ENCODE measurements at places on chromosomes 3 and 15. TPM values are rescaled to one million over a fixed set of nuclear protein-coding genes. Genes with fewer than 3 reads are reported as not detected.

- DNase-seq = no peak
Measured at GRCh38 chr15:34064438-34064837, 25.4 kb upstream of the AVEN start.

DNA sequence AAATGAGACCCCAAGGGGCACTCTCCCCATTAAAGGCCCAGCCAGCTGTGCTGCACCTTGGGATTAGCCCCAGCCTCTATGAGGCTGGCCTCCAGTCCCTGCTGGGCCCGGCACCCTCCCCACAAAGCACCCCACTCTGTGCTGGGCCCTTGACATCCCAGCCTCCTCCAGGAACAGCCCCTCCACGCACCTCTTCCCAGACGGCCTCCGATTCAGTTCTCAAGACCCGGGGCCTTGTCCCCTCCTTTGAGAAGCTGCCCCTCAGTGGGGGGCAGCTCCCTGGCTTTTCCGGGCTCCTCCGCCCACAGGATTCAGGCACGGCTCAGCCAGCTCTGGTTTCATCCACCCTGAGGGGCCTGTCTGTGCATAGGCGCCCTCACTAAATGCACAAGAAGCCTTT lies 144.1 kb downstream of the LRRK1 start:
- DNase-seq = no peak

- DNase-seq = no peak
Measured at GRCh38 chr3:152893647-152894046, 58.7 kb downstream of the P2RY1 start.

DNA sequence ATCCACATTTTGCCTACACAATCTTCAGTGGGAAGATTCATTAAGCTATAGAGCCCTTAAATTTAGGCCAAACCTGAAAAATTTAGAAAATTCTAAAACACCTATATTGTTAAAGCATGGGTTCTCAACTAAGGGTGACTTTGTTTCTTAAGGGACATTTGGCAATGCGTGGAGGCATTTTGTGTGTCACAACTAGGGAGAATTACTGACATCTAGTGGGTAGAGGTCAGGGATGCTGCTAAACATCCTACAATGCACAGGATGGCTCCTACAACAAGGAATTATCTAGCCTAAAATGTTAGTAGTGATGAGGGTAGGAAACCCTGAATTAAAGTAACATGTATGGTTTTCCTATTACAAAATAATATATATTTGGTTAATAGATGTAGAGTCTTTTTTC lies 55.8 kb downstream of the TBC1D5 start:
- DNase-seq = no peak

DNA sequence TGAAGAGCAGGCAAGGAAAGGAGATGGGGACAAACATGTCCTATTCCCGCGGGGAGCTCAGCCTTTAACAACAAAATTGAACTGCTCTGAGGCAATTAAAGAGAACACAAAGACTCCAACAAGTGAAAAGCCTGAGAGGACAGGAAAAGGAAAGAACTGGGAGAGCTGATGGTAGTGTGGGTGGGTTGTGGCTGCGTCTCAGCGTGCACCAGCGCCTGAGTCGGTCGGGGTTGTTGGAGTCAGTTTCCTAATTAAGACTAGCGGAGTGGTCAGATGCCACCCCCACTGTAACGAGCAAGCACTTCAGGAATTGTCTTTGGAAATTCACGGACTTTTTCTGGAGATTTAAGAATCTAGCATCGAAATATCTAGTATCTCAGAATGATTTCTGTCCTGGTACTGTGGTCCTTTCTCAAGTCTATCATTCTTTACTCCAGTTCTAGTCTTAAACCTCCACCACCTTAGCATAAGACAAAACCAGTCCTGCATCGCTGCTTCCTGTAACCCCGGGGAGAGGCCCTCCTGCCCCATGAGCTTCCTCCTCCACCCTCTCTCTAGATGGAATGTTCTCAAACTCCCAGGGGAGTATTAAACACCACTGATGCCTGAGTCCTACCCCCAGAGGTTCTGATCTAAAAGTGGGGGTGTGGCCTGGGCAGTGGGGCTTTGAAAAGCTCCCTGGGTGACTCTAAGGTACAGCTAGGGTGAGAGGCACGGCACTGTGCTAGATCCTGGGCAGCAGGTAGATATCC lies 104.0 kb downstream of the CYP19A1 start:
- DNase-seq = no peak

- DNase-seq = no peak
Measured at GRCh38 chr3:129240436-129240835, 9.0 kb upstream of the COPG1 start.

The PLA2G4F gene
- total RNA-seq = 15.6 TPM

- no peak for DNase-seq
Measured at GRCh38 chr3:37197810-37198371, 23.5 kb upstream of the LRRFIP2 start.

DNA sequence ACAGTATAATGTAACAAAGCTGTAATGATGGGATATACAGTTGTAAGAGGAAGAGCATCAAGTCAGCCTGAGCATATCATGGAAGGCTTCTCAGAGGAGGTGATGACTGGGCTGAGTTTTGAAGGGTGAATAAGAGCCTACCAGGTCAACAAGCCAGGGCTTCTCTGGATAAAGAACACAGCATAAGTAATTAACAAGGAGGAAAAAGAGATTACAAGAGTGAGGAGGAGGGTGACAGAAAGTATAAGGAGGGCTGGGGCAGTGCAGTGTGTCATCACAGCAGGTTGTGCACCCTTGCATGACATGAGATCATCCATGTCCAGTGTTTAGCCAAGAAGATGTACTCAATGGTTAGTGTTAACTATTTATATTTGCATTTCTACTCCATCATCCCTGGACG lies 16.9 kb upstream of the SPATA12 start:
- DNase-seq = no peak

DNA sequence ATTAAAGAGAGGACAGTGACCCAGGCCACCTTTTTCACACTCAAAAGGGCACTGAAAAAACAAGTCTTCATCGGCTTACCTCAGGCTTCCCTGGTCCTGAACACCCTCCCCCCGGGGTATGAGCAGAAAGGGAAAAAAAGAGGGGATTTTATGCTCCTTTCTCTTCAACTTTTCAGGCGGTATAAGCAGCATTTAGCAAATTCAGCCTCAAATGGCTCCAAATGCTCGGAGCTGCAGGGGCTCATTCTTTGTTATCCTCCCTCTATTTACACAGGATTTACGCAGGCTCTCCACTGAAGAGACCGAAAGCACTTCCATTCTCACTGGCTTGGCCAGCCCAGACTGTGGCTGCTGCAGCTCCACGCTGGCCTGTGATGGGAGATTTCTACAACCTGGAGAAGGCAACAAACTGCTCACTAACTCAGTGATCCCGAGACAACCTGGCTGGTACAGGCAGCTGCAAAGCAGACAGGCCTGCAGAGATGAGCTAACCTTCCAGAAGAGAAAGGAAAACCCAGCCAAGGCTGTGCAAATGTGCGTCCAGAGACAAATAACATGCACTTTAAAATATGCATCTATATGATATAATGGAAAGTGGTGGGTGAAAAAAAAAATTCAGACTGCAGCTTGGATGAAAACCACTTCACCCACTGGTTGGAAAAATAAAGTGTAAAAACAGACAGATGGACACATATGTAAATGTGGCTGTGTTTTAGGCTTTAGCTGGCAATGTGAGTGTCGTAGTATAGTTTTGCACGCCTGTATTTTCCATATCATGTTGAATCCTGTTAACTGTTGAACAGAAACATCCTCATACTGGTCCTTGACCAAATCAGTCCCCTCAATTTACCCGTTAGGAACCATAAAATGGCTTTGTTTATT lies 54.2 kb downstream of the MEIS2 start:
- no peak for DNase-seq

DNA sequence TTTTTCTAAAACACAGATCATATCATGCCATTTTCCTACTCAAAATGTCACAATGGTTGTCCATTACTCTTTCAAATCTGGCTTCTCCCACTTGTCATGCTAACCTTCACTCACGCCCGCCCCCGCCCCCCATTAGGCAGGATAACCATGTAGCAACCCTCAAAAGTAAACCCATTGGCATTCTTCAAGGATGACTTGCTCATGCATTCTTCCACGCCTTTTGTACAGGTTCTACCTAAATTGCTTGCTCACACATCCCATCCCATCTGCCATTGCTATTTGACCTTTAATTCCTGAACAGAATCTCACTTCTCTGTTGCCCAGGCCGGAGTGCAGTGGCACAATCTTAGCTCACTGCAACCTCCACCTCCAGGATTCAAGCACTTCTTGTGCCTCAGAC lies 389.3 kb downstream of the MCTP2 start:
- no peak for DNase-seq

GRCh38 chr3:147231111-147231510 lies 175.2 kb downstream of the ZIC4 start:
- DNase-seq = no peak

DNA sequence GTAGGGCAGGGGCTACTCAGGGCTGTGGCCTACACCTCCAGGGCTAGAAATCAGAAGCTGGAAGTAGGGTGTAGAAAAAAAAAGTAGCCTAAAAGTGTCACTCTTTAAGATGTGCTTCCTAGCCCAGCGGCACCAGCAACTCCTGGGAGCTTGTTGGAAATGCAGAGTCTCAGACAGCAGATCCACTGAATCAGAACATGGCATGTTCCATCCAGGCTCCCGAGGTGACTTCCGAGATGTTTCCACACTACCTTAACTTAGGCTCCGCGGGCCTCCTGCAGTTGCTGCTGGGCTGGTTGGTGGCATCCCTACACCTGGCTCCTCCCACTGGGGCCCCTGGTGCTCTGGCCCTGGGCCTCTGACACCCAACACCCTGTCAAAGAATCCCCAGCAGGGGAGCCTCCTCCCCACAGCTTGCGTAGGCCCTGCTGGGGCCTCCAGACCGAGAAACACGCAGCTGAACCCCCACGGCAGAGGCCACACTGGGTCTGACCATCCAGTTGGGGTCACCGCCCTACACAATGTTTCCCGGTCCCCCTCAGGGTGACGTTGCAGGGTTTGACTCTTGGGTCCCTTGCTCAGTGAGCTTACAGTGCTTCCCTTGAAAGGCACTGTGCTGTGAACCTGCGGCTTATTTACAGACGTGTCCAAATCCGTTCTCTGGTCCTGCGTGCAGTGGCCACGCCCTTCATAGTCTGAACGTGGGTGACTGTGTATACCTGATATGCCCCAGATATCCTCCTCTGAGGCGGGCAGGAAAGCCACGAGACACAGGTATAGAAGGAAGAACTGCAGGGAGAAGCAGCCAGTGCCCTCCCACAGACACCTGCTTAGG lies 46.5 kb downstream of the FAM174B start:
- no peak for DNase-seq

- DNase-seq = no peak
Measured at GRCh38 chr15:62104401-62104800, 37.6 kb downstream of the C2CD4A start.

DNA sequence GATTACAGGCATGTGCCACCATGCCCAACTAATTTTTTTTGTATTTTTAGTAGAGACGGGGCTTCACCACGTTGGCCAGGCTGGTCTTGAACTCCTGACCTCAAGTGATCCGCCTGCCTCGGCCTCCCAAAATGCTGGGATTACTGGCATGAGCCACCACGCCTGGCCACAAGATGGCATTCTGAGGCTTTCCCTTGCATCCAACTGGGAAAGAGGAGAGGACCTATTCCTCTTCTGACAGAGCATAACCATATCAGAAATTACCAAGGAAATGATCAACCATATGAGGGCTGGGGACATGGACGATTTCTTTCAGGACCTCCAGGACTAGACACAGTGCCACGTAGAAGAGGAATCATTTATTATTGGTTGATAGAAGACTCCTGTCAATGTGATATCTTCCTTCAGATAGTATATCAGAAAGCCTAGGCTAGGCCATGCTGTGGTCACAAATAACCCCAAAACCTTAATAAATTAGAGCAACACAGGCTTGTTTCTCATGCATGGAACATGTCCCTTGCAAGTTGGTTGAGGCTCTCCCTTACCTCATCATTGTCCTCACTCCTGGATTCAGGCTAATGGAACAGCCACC lies 372.3 kb upstream of the IL12A start:
- DNase-seq = peak; percentile 39

DNA sequence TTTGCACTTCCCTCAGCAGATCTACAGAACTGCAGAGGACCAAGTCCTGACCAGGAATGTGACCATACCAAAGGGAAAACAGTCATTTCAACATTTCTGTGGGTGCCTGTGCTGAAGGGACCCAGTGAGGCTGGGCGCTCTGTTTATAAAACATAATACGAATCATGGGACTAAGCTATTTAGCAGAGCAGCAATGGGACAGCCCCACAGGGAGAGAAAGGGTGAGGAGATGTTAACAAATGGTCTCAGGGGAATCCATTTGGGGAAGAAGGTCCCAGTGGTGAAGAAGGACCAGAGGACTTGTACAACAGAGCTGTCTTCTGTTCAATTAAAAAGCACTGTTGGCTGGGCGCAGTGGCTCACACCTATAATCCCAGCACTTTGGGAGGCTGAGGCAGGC lies 1025.4 kb downstream of the FHIT start:
- no peak for DNase-seq
